ENCODE measurements at places on chromosomes 5 and 9.

- no peak for DNase-seq
These were observed 35.1 kb downstream of the GOLM1 start for GRCh38 chr9:86064220-86064619.

- no peak for DNase-seq
These were observed 502.7 kb downstream of the NR2F1-AS1 start for GRCh38 chr5:93078082-93079038.

GRCh38 chr9:4663956-4664355, 1.9 kb downstream of the PLPP6 start:
- no peak for DNase-seq

DNA sequence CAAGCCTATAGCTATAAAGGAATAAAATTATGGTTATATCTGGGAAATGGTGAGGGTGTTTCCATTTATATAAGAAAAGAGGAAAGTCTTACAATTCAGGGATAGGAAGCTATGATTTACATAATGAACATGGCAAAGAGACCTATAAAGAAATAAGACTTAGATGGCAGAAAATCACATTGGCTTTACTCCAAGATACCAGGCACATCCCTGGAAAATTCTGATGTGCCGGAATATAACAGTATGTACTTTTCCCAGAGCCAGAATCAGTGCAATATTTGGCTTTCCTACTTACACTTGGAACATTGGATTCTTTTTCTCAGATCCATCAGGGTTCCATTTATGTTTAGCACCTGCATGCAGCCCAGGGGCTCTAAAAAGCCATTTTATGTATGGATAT, 357.8 kb downstream of the CETN3 start:
- no peak for DNase-seq

DNA sequence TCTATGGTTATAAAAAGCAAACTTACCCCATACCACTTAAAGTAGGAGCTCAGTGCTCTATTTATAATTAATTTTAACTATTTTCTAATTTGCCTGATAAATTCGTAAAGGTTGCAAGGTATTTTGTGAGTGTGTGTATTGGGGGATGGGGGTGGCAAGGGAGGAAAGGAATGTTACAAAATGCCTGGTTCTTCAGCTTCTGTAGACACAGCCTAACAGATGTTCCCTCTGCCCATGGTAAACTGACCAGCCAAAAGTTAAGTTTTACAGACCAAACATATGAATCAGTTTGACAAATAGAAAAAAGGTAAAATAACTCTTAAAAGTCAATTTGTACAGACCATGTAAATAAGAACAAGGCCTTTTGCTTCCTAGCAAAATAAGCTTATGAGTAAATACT, 232.6 kb downstream of the KIAA0825 start:
- no peak for DNase-seq

DNA sequence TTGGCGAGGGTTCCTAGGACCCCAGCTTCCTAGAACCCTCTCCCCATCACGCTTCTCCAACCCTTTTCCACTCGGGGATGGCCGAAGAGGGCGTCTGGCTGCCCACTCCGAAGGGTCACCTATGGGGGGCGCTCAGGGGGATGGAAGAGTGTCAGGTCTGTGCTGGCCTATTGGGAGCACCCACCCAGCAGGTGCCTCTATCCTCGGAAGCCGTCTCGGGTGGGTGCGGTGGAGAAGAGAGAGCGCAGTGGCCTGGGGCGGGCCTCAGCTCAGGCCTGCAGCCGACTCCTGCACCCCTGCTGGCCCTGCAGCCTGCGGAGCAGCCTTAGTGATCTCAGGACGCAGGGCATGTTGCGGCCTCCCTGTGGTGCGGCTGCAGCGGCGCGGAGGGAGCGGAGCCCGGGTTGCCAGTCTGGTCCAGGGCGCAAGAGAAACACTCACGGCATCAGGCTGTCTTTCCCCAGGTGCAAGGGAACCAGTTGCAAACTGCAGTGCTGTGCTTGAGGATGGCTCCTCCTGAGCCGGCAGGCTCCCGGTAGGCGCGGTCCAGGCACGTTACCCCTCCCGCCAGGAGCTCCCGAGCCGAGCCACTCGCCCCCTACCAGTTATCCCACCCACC, 1.5 kb upstream of the IRX2 start:
- DNase-seq = no peak

DNA sequence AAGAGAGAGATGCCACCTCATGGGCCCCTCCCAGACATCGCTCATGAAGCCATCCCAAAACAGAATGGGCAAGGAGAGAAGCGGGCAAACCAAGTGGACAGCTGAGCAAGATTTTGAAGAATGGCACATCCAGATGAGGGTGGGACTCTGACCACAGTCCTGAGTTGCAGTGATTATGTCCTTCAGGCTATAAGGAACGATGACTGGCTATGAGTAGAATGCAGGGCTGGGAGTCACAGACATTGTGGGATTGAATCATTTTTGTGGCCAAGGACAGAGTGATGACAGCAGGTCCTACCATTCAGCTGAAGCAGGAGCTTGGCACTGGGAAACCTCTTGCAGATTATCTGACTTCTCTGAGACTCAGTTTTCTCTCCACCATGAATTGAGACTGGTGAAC, 245.7 kb upstream of the SLC30A5 start:
- DNase-seq = no peak

- DNase-seq = no peak
These were observed 118.7 kb upstream of the WWC1 start for GRCh38 chr5:168172760-168173223.

DNA sequence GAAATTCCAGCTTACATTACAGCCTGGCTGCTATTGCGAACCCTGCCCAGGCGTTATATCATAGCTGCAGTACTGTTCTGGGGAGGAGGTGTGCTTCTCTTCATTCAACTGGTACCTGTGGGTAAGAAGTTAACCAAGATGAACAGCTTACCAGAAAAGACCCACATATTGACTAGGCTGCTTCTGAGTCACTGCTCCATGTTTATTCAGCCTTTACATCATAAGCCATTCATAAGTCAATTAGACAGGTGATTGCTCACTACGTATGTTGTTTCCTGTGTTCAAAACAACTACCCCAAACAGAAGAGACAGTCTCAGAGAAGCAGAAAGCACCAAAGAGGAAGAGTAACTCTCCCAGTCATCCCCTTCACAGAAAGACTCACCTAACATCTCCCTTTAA, 34.7 kb upstream of the SLC22A5 start:
- peak; percentile 39 for DNase-seq

DNA sequence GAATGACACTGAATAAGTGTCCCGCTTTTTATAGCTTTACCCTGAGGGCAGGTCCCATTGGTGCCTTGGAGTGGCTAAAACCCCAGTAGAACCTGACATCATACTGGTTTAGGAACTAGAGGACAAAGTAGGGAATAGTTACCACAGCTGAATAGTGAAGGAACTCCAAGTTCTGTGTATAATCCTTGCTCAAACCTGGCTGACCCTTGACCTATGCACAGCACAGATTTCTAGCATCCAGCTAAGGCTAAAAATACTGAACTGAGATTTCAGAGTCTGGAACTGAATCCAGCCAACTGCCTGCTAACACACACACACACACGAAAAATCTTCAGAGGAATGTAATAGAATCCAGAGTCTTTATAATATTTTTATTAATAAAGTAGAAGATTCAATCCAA, 50.8 kb downstream of the C5 start:
- no peak for DNase-seq

DNA sequence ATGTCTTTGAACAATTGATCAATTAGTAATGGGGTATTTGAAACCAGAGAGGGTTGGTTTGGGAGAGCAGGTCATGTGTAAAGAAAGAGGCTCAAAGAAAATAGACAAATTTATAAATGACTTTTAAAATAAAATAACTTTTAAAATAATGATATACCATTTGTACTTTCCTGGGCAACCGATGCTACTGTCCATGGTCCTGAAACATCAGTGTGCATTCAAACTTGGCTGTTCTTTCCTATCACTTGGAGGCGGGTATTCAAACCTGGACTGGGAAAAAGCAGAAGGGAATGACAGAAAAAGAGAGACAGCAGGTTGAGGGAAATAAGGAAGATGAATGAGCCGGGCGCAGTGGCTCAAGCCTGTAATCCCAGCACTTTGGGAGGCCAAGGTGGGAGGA, 1446.4 kb upstream of the WWC1 start:
- no peak for DNase-seq

Data from COR-L47 (cell line).